Activated CD8-positive, alpha-beta memory T cell treated with anti-CD3 and anti-CD28 coated beads for 1 hour (primary cell): ENCODE measurements at places on chromosomes 4 and X.

DNA sequence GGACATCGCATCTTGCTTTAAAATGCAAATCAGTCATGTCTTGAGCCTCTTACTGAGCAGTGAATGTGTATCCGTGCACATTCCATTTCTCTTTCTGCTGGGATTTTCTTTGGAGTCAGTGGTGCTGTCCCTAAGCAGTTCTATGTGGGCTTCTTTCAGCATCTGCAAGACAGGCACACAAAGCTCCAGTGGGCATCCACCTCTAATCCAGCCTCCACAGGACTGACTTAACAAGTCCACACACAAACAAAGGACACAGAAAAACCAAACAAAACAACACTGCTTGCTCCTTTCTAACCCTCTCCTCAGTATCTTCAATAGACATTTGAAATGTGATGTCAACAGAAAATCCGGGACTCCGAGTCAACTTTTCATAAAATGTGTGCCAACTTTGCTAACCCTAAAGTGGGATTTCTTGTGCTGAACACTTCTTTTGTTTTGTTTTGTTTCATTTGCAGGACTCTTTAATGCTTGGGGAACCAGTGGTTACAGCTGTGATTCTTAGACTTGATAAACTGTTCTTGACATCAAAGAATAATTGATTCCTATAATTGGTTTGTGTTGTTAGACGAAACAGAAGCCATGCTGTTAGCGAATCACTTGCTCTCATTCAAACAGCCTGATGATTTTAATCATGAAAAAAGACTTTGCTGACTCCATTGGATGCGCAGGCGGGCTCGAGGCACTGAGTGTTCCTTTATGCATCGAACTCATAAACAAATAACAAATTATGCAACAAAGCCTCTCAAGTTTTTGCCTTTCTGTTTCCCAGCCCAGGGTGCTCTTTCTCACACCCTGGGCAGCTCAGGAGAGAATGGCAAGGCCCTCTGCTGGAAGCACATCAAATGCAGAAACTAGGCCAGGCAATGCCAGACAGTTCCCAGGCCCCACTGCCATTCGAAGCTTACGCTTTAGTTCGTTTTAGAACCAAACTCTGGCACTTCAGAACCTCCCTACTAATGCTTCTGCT is 20.1 kb downstream of the ETNPPL start:
- DNase-seq = no peak

- no peak for DNase-seq
These were observed 87.3 kb downstream of the PRSS12 start for GRCh38 chr4:118265312-118266144.

DNA sequence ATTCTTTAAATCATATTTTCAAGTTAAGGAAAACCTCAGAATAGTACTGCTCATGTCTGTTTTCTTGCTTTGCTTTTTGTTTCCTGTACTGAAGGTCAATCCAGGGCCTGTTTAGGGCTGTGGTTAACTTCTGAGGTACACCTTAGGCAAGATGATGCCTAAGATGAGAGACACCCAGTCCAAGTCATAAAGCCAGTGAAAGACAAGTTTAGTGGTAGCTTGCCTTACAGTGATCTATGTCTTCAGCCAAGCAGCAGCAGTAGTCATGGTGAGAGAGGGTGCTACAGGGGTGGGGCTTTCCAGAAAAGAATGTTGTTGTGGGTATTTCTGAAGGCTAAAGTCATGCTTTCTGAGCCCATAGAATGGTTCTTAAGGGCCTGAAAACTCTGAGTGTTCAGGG is 173.7 kb downstream of the VSIG4 start:
- DNase-seq = no peak

DNA sequence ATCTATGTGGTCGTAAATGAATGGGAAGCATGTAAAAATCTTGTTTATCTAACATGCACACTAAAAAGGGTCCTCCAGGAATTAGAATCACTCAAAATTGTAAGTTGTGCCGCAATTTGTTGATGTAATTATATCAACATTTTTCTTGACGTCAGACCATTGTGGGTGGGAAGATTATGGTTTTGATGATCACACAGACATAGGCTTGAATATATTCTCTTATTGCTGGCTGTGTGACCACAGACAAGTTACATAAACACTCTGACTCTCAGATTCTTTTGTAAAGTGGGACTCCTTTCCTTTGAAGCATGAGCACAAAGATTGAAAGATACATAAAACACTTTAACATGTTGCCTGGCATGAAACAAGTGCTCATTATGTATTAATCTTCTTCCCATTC is 51.5 kb downstream of the IL1RAPL1 start:
- no peak for DNase-seq

DNA sequence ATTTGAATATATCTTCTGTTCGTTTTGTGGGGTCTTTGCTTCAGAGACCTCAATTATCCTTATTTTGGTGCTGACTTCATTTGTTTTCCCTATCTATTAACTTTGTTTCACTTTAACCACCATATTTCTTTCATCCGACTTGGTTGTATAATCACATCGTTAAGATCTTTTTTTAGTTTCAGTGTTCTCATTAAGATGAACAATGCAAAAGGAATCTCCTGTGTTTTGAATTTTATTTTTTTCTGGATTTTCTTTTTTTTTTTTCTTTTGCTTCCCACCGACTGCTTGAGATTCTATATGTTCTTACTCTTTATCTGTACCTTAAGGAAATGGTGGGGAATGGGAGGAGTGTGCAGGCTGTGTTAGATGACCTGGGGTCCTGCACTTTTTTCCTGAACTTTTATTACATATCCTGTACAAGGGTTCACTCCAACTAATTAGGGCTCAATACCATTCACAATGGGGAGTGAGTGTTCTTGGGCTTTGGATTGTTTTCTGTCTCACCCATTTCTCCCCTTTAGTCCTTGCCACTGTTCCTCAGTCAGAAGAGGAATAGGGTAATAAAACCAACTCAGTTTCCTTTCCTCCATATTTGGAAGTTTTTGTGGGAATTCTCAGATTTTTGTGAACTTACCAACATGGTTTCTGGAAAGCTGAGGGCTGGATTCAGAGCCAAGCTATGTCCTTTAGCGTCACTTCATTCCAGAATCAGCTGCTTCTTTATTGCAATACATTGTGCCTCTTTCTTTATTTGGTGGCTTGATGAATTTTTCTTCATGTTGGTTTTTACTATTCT is 43.2 kb upstream of the BMPR1B start:
- DNase-seq = no peak

DNA sequence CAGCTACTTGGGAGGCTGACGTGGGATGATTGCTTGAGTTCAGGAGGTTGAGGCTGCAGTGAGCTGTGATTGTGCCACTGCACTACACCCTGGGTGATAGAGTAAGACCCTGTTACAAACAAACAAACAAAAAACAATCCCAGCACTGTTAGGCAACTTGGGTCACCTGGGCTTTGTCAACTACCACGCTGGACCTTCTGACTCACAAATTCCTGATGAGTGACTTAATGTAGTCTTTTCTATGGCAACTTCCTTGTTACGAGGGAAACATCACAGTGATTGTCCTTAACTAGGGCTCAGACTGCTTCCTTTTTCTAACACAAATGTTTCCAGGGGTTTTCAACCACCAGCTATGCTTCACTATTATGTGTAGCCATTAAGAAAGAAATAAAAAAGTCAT is 128.8 kb upstream of the GPC4 start:
- DNase-seq = no peak

DNA sequence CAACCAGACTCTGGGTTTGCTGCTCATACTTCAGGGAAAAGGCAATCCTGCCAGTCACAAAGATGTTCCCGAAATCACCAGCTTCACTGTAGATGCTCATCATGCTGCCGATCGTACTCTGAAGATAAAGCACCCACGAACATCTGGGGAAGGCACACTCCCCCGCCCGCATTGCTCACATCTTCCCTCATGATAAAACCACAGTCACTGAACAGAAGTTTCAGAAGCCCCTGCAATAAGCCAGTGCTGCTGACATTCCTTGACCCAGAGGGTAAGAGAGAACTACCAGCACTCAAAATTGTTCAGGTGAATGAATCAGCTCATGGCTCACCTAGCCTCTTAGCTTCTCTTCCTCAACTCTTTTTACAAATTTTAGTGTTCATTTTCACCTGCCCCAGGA is 43.1 kb downstream of the SRPX2 start:
- DNase-seq = no peak

- no peak for DNase-seq
These were observed 5.0 kb upstream of the TSPAN5 start for GRCh38 chr4:98663226-98664006.

DNA sequence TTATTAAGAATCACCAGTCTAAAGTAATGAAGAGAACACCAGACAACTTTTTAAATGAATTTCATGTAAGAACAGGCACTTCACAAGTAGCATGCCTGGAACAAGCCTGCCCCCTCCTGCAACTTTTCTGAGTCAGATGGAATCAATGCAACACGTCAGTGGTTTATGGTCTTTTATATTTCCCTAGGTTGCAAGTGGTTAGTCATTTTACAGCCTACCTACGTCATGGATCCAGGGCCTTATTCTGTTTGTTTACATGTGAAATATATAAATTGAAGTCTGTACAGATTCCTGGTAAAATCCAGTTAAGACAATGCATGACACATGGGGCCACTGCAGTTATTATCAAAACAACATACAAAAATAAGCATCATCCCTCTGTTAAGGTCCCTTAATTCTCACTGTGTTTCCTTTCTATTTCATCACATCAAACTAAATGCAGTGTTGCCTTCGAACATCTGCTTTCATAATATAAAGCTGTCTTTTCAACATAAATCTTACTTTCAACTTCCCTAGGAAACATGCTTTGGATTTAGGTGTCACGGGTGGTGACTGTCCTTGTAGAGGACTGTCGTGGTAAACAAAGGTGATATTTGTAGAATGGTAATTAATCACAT is 309.3 kb downstream of the FRMPD4 start:
- no peak for DNase-seq

GRCh38 chr4:88752076-88752463 is 54.4 kb upstream of the NAP1L5 start:
- DNase-seq = no peak

DNA sequence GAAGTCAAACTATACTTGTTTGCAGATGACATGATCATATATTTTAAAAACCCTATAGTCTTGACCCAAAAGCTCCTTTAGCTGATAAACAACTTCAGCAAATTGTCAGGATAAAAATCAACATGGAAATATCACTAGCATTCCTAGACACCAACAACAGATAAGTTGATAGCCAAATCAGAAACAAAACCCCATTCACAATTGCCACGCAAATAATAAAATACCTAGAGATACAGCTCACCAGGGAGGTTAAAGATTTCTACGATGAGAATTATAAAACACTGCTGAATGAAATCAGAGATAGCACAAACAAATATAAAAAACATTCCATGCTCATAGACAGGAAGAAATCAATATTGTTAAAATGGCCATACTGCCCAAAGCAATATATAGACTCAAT is 605.0 kb upstream of the GRIA3 start:
- no peak for DNase-seq

- DNase-seq = no peak
These were observed 158.5 kb upstream of the HCCS start for GRCh38 chrX:10952619-10953018.

DNA sequence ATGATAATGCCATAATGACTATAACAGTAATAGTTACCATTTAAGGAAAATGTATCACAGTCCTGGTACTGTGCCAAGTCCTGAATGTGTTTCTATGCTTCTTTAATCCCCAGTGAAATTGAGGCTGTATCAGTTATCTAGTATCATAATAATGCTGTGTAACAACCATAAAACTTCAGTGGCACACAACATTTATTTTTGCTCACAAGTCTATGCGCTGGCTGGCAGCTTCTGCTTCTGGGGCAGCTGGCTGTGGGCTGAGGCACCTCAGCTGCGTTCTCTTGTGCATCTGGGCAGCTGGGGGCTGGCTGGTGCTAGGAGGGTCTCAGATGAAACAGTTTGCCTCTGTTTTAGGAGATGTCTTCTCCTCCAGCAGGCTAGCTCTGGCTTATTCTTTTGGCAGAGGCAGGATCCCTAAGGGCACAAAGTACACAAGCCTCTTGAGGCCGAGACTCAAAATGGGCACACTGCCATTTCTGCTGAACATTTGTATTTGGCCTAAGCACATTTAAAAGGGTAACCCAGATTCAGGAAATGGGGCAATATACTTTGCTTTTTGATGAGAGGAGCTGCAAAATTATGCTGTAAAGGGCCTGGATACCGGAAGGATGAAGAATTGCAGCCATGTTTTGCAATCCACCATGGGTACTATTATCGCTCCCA is 62.6 kb upstream of the DHX15 start:
- DNase-seq = no peak

DNA sequence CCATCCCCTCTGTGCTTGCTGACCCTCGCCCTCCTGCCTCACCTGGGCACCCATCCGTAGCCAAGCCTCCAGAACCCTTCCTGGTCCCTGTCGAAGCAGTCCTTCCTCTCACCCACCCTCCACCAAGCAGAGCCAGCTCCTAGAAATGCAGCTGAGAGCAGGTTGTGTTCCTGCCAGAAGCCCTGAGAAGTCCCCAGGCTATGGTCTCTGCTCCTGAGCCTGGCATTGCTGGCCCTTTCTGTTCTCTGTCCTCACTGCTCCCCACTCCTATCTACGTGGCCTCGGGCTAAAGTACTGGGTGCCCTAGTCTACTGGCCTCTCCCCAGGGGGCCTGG is 2.1 kb upstream of the CPZ start:
- DNase-seq = no peak

- DNase-seq = no peak
These were observed 25.2 kb downstream of the PPP2R3B start for GRCh38 chrX:361231-362145.

DNA sequence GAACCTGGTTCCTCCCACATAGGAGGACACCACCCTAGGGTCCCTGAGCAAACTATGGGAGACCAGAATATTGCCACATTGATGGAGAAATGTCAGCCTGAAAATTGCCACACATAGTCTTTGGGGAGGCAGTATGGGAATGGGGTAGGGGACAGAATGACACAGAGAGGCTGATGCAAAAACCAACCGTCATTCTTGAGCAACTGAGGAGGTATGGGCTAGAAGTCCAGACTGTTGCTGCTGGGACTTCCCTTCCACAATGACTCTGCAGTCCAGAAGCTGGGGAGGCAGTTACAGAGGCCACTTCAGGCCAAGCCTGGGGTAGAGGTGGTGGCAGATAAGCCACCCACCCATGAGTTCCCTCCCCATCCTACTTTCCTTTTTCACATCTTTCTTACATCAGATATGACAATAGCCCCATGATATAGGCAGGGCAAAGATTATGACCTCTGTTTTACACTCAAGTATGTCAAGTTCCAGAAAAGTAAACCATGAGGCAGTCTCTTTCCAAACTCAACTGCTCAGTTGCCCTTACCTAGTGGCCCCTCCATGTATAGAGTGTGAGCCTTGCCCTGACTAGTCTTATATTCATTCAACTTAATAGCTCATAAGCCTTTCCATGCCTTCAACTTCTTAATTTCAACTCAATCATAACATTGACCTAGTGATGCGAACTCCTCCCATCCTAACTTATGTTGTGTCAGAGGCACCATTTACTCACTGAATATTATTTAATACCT is 41.7 kb downstream of the VSIG4 start:
- no peak for DNase-seq
